ENCODE measurements at places on chromosomes 4 and X. TPM values are rescaled to one million over a fixed set of nuclear protein-coding genes. Genes with fewer than 3 reads are reported as not detected.

The MRPL1 gene
- total RNA-seq: 31.7 TPM

GRCh38 chr4:71132486-71132885 is 139.0 kb downstream of the DCK start:
- DNase-seq: no peak

- no peak for DNase-seq
Measured at GRCh38 chr4:54184581-54184980, 44.5 kb upstream of the PDGFRA start.

DNA sequence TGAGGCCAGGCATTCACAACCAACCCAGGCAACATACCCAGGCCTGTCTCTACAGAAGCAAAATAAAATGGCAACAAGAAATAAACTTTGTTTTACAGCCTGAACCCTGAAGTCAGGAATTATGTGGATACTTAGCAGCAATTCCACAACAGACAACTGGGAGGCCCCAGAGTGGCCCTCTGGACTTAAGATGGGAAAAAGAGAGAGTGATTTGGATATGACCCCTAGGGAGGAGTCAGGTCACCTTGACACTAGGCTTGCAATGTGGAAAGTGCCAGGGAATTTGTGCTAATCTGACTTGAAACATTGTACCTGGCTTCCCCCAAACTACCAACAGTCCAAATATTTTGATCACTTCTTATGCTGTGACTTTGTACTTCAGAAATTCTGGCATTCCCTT is 193.1 kb downstream of the PARM1 start:
- no peak for DNase-seq

Data from astrocyte (in vitro differentiated cells and primary cell).